ENCODE measurements at places on chromosomes 6 and 20.

DNA sequence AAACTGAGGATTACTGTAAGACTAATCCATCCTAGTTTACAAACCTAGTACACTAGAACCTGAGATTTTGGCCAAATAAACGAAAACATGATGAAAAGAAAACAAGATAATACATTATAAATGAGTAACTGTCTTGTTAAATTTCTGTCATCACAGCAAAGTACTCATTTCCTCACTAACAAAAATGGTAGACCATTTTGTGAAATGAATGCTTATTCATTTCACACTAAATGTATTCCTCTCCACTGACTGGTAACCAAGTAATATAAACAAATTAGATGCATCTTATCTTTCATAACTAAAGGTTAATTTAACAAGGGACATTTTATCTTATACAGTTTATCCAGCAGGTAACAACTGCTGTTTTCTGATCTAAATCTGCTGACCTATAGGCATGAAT, 143.7 kb downstream of the REV3L start:
- DNase-seq = no peak

- no peak for DNase-seq
Observed at GRCh38 chr20:59831916-59832270, 101.5 kb downstream of the SYCP2 start.

- no peak for DNase-seq
Observed at GRCh38 chr6:136524936-136525413, 25.2 kb downstream of the MAP7 start.

- no peak for DNase-seq
Observed at GRCh38 chr20:52766645-52767435, 205.3 kb upstream of the TSHZ2 start.

GRCh38 chr6:10880366-10880765, 1.5 kb downstream of the GCM2 start:
- DNase-seq = no peak
